Stimulated activated CD8-positive, alpha-beta memory T cell treated with anti-CD3 and anti-CD28 coated beads, Interleukin-7, amount 100 ng/mL, for 1 hour (primary cell): ENCODE measurements at places on chromosomes 7 and 10.

GRCh38 chr7:98855610-98856422 is 14.0 kb downstream of the TMEM130 start:
- no peak for DNase-seq

DNA sequence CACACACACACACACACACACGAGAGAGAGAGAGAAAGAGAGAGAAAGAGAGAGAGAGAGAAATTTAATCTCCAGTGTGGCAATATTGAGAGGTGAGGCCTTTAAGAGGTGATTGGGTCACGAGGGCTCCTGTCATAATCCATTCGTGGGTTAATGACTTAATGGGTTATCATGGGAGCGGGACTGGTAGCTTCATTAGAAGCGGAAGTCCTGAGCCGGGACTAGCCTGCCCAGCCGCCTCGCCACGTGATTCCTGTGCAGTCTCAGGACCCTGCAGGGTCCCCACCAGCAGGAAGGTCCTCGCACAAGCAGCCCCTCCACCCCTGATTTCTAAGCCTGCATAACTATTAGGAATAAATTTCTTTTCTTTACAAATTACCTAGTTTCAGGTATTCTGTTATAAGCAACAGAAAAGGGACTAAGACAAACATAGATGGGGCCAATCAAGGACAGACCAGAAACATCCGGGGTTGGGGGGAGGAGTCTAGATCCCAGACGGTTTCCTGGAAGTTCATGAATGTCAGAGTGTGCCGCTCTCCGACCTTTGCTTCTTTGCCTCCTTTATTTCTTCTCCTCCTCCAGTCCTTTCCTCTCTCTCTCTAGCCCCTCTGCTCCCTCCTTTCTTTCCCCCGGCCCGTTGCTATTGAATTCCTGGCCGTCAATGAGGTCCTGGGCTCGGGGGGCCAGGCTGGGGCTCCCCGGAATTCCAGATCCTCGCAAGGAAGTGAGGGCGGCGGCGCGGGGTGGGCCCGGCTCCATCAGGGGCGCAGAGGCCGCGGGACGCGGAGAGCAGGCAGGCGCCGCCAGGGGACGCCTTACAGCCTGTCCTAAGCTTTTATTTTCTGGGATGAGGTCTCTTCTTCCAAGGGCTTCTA is 146.8 kb downstream of the CYP26A1 start:
- DNase-seq = no peak

- no peak for DNase-seq
These were observed 260.6 kb downstream of the KCNMA1 start for GRCh38 chr10:77377034-77377433.

GRCh38 chr7:116810267-116811116 is 51.9 kb upstream of the CAPZA2 start:
- DNase-seq = no peak

- no peak for DNase-seq
These were observed 12.8 kb upstream of the JMJD1C start for GRCh38 chr10:63478564-63478963.

DNA sequence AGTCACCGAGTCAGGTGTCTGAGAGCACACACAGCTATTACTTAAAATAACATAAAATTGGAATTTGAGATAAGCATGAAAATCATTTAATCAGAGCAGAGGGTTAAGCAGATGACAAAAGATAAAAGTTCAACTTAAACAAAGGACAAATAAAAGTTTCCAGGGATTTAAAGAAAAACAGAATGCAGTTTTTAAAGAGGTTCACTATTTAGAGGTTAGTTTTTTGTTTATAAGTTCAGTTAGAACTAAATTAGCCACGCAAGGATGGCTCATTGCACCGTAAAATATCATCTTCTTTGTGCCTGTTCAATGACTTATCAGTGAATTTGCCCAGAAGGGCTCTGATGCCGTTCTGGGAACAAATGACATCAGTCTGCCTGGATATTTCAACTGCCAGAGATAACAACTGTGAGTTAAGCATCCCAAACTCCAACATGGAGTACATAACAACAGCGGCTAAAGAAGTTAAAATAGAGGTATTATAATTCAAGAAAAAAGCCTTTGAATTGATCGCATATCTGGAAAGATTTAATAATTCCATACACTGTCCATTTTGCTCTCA is 107.8 kb downstream of the ANK3 start:
- DNase-seq = no peak

GRCh38 chr10:127548022-127548421 is 1.1 kb upstream of the NPS start:
- DNase-seq = no peak

GRCh38 chr10:31792745-31793144 is 135.9 kb downstream of the ARHGAP12 start:
- DNase-seq = no peak

GRCh38 chr7:151459726-151460473 is 20.0 kb upstream of the CRYGN start:
- no peak for DNase-seq

GRCh38 chr7:92832534-92833023 is 3.8 kb downstream of the CDK6 start:
- no peak for DNase-seq

DNA sequence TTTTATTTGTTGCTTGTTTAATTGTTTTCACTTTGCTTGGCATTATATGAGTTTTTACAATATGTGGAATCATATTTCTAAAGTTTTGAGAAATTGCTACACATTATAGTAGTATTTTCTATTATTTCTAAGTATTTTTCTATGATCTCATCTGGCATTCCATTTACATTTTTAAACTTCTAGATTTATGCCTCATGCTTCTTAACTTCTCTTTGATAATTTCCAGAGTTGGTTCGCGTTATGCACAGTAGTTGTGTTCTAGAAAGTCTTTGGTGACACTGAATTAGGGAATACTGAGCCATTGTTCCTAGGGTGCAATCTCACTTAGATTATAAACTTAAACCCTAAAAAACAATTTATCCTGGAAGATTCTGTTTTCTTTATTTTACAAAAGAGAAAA is 129.2 kb downstream of the GNAI1 start:
- no peak for DNase-seq

DNA sequence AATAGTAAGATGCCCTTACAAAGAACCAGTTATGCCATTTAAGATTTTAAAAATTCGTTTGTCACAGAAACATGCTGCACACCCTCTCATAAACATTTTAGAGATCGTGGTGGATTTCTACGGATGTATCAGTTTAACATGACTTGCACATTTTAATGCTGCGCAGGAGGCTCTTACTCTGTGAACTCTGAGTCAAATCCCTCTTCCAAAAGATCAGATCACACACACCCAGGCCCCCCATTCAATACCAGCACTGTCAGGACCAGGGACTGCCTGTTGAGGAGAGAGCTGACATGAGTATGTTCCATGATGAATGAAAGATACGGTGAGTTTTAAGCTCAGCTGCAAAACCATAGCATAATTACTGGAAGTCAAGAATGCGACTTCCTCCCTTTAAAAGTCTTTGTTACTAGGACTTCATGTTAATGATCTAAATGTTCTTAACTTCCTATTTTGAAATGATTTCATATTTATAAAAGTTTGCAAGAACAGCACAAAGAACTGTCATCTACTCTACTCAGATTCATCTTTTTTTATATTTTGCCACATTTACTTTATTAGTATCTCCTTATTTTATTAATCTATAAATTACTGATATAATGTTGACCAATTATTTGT is 500.2 kb downstream of the GLRX3 start:
- DNase-seq = no peak

- no peak for DNase-seq
These were observed 2.5 kb upstream of the GDF2 start for GRCh38 chr10:47319784-47320183.

GRCh38 chr7:138008588-138009349 is 6.9 kb upstream of the CREB3L2 start:
- no peak for DNase-seq

GRCh38 chr10:7351894-7352293 is 58.9 kb downstream of the SFMBT2 start:
- DNase-seq = no peak

- no peak for DNase-seq
These were observed 21.3 kb downstream of the BTBD16 start for GRCh38 chr10:122292376-122292775.

- DNase-seq = no peak
These were observed 9.9 kb upstream of the GSAP start for GRCh38 chr7:77426052-77426404.

- no peak for DNase-seq
These were observed 64.0 kb downstream of the INPP5A start for GRCh38 chr10:132601567-132601966.
